ENCODE measurements at places on chromosomes 16 and 17. TPM values are rescaled to one million over a fixed set of nuclear protein-coding genes. Genes with fewer than 3 reads are reported as not detected.

GRCh38 chr16:88303890-88304819, 78.6 kb upstream of the ZNF469 start:
- no peaks in the 10 kb centered on the region for H3K4me1 ChIP-seq
- peak; percentile 78 for DNase-seq
- H3K27ac ChIP-seq = peak overlapping the region; percentile 19
- no peaks in the 10 kb centered on the region for H3K36me3 ChIP-seq
- H3K4me3 ChIP-seq = peak overlapping the region; percentile 1

- H3K36me3 ChIP-seq = no peaks in the 10 kb centered on the region
- no peak for DNase-seq
- H3K27ac ChIP-seq = no peak overlapping the region
- H3K27me3 ChIP-seq = no peaks in the 10 kb centered on the region
These were observed 47.2 kb downstream of the GPR139 start for GRCh38 chr16:20026361-20027072.

Gene ZNF385C
- total RNA-seq = not detected

DNA sequence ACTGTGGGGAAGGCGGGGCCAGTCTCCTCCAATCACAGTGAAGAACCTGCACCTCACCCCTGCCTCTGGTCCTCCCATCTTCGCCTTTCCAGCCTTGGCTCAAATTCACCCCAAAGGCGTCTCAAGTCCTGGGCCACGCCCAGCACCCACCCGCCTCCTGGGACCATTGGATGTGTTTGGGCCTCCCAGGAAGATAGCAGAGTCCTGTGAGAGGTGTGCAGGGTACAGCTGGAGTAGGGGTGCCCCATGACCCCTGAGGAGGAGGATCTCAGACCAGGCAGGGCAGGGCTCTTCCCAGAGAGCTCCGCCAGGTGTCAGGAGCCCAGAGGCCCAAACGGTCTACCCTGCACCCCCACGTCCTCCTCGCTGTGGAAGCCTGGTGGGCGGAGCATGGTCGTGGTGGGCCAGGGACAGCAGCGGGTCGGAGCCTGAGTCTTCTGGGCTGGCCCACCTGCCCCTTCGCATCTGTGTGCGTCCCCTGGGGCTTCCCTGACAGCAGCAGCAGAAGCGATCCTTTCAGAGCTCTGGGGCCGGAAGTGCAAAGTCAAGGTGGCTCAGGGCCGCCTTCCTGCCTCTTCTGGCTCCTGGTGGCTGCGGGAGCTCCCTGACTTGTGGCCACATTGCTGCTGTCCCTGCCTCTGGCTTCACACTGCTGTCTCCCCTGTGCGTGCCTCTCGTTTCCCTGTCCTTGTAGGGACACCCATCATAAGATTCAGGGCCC, 34.9 kb upstream of the ZNF469 start:
- peak; percentile 44 for DNase-seq
- H3K4me1 ChIP-seq = no peaks in the 10 kb centered on the region
- H3K36me3 ChIP-seq = no peaks in the 10 kb centered on the region
- no peak overlapping the region for H3K4me3 ChIP-seq
- no peaks in the 10 kb centered on the region for H3K27me3 ChIP-seq

- no peaks in the 10 kb centered on the region for H3K4me1 ChIP-seq
- peaks cover 11% of the 10 kb centered on the region for H3K36me3 ChIP-seq
- H3K27me3 ChIP-seq = no peaks in the 10 kb centered on the region
- DNase-seq = no peak
- H3K27ac ChIP-seq = no peak overlapping the region
- no peak overlapping the region for H3K4me3 ChIP-seq
These were observed 144.1 kb downstream of the RBFOX3 start for GRCh38 chr17:79466562-79467350.

- peak within 1 kb of the TSS; percentile 60 for H3K27ac ChIP-seq
- DNase-seq = no peak
- H3K4me1 ChIP-seq = peaks cover 32% of the 10 kb centered on the region
- peak within 1 kb of the TSS; percentile 35 for H3K4me3 ChIP-seq
- H3K36me3 ChIP-seq = no peaks in the 10 kb centered on the region
These were observed at the start of gene RAC3 for GRCh38 chr17:82031303-82031884. Gene RAC3 (plus strand): TSS chr17:82031678. CDS start chr17:82031762, 84 bp downstream.

Gene SP6
- total RNA-seq = not detected

GRCh38 chr16:27327586-27327915, 13.8 kb downstream of the IL4R start:
- peak overlapping the region; percentile 96 for H3K27ac ChIP-seq
- H3K27me3 ChIP-seq = no peaks in the 10 kb centered on the region
- H3K4me1 ChIP-seq = peaks cover 86% of the 10 kb centered on the region
- H3K4me3 ChIP-seq = no peak overlapping the region

DNA sequence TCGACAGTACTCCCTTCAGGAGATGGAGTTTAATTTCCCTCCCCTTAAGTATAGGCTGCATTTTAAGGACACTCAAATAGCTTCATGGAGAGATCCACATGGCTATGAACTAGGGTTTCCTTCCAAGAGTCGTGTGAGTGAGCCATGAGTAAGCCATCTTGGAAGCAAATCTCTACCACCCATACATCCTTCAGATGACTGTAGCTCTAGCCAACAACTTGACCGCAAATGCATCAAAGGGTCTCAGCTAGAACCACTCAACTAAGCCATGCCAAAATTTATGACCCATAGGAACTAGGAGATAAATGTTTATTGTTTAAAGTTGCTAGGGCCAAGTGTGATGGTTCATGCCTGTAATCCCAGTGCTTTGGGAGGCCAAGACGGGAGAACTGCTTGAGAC, 43.4 kb downstream of the METTL16 start:
- DNase-seq = no peak
- H3K27ac ChIP-seq = no peak overlapping the region
- H3K36me3 ChIP-seq = peaks cover 7% of the 10 kb centered on the region
- no peaks in the 10 kb centered on the region for H3K27me3 ChIP-seq
- no peaks in the 10 kb centered on the region for H3K4me1 ChIP-seq

DNA sequence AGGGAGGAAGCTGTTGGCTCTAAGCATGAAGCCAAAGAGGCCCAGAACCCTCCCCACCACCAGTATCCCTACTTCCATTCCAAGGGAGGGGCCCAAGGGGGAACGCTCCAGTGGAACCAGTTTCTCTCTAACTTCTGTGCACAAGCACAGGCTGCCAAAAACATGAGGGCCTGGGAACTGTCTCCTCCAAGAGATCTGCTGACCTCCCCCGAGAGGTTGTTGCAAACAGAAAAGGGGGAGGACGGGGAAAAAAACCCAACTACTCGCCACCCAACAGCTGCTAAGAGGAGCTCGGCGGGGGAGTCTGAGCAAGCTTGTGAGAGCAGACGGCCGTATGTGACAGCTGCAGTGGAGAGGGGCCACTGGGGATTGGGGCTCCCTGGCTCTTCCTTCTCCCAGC, 15.7 kb upstream of the SLC35B1 start:
- H3K36me3 ChIP-seq = peaks cover 39% of the 10 kb centered on the region
- H3K4me1 ChIP-seq = peaks cover 54% of the 10 kb centered on the region
- H3K4me3 ChIP-seq = no peak overlapping the region
- H3K27me3 ChIP-seq = no peaks in the 10 kb centered on the region
- H3K27ac ChIP-seq = peak overlapping the region; percentile 79
- DNase-seq = peak; percentile 94

Gene CCL5
- total RNA-seq = 3.3 TPM

Gene TMEM101
- 27.3 TPM for total RNA-seq

GRCh38 chr16:87550495-87550961, 51.8 kb upstream of the JPH3 start:
- H3K4me3 ChIP-seq = no peak overlapping the region
- peaks cover 4% of the 10 kb centered on the region for H3K4me1 ChIP-seq
- H3K27ac ChIP-seq = no peak overlapping the region
- DNase-seq = no peak
- no peaks in the 10 kb centered on the region for H3K27me3 ChIP-seq

- no peaks in the 10 kb centered on the region for H3K27me3 ChIP-seq
- no peaks in the 10 kb centered on the region for H3K4me1 ChIP-seq
- peaks cover 13% of the 10 kb centered on the region for H3K36me3 ChIP-seq
- no peak for DNase-seq
- H3K27ac ChIP-seq = no peak overlapping the region
These were observed 7.1 kb downstream of the NKIRAS2 start for GRCh38 chr17:42026857-42027589.

DNA sequence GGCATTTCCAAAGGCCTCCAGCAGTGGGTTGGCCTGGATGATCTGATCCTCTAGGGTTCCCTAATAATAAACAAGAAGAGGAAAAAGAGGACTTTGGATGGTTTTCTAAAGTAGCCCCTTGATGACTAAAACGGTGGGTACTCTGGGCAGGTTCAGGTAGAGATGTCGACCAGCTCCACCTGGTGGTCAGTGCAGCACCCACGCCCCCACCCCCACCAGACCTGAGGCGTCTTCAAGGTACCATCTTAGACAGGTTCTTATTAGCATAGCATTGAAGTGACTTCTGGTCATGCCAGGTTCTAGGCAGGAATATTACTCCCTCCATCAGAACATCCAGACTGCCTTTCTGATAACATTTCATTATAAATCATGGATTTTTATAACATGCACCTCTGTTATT, 15.0 kb downstream of the MYH13 start:
- H3K4me1 ChIP-seq = no peaks in the 10 kb centered on the region
- H3K27me3 ChIP-seq = no peaks in the 10 kb centered on the region
- H3K27ac ChIP-seq = no peak overlapping the region
- H3K36me3 ChIP-seq = no peaks in the 10 kb centered on the region

Gene USH1G
- not detected for total RNA-seq

DNA sequence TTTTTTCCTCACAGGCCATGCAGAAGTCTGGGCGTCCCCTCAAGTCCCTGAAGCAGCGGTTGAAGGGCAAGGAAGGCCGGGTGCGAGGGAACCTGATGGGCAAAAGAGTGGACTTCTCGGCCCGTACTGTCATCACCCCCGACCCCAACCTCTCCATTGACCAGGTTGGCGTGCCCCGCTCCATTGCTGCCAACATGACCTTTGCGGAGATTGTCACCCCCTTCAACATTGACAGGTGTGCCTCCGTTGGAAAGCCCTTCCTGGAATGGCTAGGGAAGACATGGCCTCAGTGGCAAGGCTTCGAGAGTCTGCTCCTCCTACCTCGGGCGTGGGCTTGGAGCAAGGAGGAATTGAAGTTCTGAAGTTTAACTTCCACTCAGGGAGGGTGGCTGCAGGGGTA, 13.5 kb downstream of the POLR2A start:
- H3K4me3 ChIP-seq = no peak overlapping the region
- H3K36me3 ChIP-seq = peaks cover 58% of the 10 kb centered on the region
- H3K27me3 ChIP-seq = no peaks in the 10 kb centered on the region
- no peaks in the 10 kb centered on the region for H3K4me1 ChIP-seq

GRCh38 chr17:4735876-4736651, 3.6 kb upstream of the ZMYND15 start:
- no peak overlapping the region for H3K27ac ChIP-seq
- peak; percentile 77 for DNase-seq
- H3K4me3 ChIP-seq = no peak overlapping the region
- no peaks in the 10 kb centered on the region for H3K36me3 ChIP-seq
- H3K27me3 ChIP-seq = no peaks in the 10 kb centered on the region
- H3K4me1 ChIP-seq = peaks cover 25% of the 10 kb centered on the region

DNA sequence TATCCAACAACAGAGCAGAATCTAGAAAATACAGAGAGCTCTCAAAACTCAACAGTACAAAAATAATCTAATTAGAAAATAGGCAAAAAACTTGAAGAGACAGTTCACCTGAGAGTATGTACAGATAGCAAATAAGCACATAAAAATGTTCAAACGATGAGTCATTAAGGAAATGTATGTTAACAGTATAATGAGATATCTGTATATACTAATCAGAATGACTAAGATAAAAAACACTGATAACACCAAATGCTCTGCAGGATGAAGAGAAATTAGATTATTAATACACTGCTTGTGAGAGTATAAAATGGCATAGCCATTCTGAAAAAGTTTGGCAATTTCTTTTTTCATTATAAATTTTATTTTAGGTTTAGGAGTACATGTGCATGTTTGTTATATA, 1307.6 kb upstream of the GOT2 start:
- no peak for DNase-seq
- H3K27ac ChIP-seq = no peak overlapping the region
- H3K36me3 ChIP-seq = no peaks in the 10 kb centered on the region
- no peaks in the 10 kb centered on the region for H3K27me3 ChIP-seq
- H3K4me1 ChIP-seq = no peaks in the 10 kb centered on the region

GRCh38 chr16:59108374-59108773, 374.3 kb upstream of the GOT2 start:
- H3K36me3 ChIP-seq = no peaks in the 10 kb centered on the region
- H3K27ac ChIP-seq = no peak overlapping the region
- H3K4me1 ChIP-seq = no peaks in the 10 kb centered on the region
- no peak for DNase-seq
- H3K27me3 ChIP-seq = no peaks in the 10 kb centered on the region

DNA sequence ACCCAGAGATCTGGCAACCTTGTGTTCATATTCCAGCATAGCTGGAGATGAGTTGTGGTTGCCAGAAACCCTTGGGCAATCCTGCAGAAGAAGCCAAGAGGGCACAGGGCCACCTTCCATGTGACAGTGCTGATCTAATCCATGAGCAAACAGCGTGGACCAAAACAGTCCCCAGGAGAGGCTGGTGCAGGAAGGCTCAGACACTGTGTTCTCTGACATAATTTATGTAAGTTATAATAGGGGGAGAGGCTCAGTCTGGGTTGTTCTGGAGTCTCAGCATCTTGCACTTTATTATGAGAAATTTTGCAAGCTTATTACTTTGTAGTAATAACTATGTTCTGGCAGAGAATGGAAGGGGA, 273.9 kb downstream of the HAPSTR1 start:
- DNase-seq = peak; percentile 97
- H3K27ac ChIP-seq = peak overlapping the region; percentile 59
- H3K27me3 ChIP-seq = no peaks in the 10 kb centered on the region

DNA sequence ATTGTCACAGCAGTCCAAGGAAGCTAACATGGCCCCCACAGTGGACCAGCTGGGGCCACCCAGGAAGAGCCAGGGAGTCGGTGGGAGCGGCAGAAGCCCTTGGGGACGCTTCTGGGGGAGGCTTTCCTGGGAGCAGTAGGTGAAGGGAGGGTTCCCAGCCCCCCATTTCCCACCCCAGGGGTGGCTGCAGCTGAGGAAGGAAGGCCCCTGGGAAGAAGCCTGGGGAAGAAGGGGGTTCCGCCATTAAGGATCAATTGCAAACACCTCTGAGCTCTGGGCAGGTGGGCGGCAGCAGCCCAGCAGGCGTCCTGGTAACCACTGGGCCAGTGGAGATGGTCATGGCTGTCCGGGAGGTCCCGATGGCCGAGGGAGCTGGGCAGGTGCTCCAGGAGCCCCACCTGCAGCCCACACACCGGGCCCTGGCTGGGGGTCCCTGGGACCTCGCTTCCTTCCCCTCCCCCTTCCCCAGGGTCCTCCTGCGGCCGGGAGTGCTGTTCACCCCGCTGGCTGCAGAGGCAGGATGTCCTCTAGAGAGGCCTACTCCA, 592 bp upstream of the PERCC1 start:
- H3K4me1 ChIP-seq = no peaks in the 10 kb centered on the region
- H3K27me3 ChIP-seq = no peaks in the 10 kb centered on the region
- no peak for DNase-seq

GRCh38 chr17:41442739-41443138, 2.0 kb upstream of the KRT38 start:
- no peaks in the 10 kb centered on the region for H3K4me1 ChIP-seq
- H3K27ac ChIP-seq = no peak overlapping the region
- DNase-seq = no peak
- no peaks in the 10 kb centered on the region for H3K36me3 ChIP-seq
- no peak overlapping the region for H3K4me3 ChIP-seq

DNA sequence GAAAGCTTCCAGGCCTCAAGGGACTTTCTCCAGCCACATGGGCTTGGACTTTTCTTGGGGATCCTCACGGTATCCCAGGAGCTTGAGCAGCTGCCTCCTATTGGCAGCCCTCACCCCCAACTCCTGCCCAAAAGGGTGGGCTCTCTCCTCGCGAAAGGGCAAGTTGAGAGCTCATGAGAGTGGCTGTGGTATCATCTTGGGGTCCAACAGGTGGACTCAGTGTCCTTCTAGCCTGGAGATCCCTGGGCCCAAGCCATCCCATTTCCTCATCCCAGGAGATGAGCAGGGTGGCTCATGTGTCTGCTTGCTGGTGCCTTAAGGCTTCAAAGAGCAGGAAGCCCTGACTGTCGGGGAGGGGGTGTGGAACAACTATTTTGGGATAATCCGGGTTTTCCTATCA, 17.7 kb downstream of the TBX4 start:
- no peak overlapping the region for H3K27ac ChIP-seq
- H3K27me3 ChIP-seq = no peaks in the 10 kb centered on the region
- no peak overlapping the region for H3K4me3 ChIP-seq
- no peaks in the 10 kb centered on the region for H3K36me3 ChIP-seq

Measured in sigmoid colon (tissue), 7 donors.